ENCODE measurements at places on chromosomes 7 and 10. TPM values are rescaled to one million over a fixed set of nuclear protein-coding genes. Genes with fewer than 3 reads are reported as not detected.

GRCh38 chr7:121639705-121640104, 233.3 kb upstream of the PTPRZ1 start:
- no peak for DNase-seq

DNA sequence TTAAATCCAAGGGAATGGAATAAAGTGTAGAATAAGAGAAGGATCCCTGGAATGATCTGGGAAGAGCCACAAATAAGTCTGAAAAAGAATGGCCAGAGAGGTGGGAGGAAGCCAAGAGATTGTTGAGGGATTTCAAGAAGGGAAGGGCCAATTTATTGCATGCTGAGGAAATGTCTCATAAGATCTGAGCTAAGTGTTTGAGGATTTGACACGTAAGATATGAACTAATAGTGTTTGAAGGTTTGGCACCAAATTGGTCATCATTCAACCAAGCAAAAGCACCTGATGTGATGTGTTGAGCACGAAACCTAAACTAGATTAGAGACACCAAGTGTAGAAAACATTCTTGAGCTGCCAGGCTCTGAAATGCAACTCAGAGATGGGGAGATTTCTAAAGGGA, 97.9 kb downstream of the TSPAN12 start:
- DNase-seq, result no peak

DNA sequence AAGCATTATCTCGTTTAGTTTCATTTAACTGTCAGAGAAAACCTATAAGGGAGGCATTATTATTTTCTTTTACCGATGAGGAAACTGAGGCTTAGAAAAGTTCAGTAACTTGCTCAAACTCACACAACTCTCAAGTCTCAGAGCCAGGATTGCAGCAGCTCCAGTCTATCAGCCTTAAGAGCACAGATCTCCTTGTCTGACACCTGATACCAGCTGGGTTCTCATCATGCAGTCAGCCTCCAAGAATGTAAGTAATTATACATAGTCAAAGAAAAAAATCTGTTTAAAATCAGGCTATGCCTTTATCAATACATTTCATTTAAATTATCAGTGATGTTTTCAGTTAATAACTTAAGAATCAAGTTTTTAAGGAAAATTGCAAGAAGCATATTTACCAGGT, 236.6 kb upstream of the TCF7L2 start:
- DNase-seq, result peak; percentile 80

- DNase-seq, result no peak
Observed at GRCh38 chr10:132643709-132644526, 106.3 kb downstream of the INPP5A start.

DNA sequence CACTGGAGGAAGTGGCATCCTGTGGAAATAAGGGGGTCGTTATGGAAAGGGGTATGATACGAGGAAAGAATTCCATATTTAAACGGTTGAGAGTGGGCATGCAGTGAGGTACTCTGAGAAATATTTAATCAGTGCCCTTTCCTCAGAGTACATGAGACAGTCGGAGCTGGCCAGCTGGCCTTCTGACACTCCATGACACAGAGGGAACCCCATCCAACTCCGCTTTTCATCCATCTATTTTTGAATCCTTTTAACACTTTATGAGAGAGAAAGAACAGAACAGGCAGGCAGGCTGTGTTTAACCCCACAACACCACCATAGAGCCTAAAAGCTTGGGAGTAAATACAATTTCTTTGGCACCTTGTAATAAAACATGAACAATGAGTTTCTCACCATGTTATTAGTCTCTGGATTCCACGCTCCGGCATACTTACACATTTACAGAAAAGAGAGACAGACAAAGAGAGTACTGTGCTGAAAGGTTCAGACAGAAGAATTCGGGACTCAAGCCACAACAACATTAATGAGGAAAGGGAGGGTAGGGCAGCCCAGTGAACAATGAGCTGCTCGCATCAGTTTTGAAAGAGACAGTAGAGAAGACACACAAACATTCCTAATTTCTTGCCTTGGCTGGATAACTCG, 124.2 kb upstream of the PDLIM1 start:
- no peak for DNase-seq

- DNase-seq, result no peak
Observed at GRCh38 chr7:108351729-108352131, 104.5 kb downstream of the NRCAM start.

GRCh38 chr7:96996958-96997511, 8.3 kb upstream of the DLX6 start:
- DNase-seq, result no peak

- peak; percentile 13 for DNase-seq
Observed at GRCh38 chr7:26743205-26743604, 121.2 kb downstream of the SKAP2 start.

- no peak for DNase-seq
Observed at GRCh38 chr7:158759245-158759614, 54.6 kb upstream of the NCAPG2 start.

DNA sequence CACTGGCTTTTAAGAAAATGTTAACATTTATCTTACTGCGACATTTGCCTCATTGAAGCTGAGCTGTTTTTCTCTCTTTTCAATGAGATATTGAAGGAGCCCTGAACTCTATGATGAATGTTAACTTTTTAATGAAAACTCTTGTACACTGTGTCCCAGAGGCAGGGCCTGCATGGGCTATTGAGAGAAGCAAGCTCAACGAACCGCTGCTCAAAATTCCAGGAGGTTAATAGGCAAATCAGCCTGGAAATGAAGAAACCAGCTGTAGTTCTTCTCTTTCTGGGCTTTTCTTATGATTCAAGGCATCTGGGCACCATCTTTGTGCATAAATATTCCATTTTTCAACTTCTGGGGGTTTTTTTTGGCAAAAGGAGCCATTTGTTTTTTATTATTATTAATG, 168.4 kb upstream of the NPVF start:
- no peak for DNase-seq

GRCh38 chr10:106338486-106338885, 826.0 kb downstream of the SORCS1 start:
- peak; percentile 9 for DNase-seq

GRCh38 chr10:21347043-21347784, 178.3 kb downstream of the SKIDA1 start:
- DNase-seq, result no peak

DNA sequence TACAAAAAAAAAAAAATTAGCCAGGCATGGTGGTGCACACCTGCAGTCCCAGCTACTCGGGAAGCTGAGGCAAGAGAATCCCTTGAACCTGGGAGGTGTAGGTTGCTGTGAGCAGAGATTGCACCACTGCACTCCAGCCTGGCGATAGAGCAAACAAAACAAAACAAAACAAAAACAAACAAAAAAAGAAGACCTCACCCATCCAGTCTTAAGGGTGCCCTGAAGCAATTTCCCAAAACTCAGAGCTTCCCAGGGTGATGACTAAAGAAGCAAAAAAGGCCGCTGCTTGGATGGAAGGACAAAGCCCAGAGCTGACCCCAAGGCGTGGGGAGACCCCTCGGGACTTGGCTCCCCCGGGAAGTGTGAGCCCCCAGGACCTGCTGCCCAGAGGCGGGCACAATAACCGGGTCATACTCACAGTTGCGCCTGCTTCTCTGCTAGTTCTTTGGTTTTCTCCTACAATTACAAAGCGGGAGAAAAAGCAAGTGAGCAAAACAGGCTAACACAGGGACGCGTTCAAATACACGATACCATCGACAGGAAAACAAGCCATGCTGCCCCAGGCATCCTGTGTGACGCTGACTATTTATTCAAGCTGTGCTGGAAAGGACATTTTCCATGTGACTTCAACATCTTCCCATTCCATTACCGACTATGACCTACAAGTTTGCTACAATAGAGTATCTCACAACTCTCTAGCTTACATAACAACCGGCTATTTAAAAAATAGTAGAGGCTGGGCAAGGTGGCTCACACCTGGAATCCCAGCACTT, 29.9 kb downstream of the PAPOLB start:
- no peak for DNase-seq

DNA sequence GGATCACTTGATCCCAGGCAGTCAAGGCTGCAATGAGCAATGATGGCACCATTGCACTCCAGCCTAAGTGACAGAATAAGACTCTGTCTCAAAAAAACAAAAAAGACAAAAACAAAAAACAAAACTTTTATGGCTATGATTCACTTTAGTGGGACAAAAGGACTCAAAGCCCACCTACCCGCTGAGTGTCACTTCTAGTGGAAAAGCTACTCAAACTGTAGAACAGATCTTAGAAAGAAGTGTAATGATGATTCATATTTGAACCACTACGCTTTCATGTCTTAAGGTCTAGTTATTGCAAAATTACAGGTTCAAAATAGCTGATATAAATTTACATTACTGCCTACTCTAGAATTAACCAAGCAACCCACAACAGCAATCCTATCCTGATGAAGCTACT, 47.1 kb upstream of the OTUD1 start:
- no peak for DNase-seq

DNA sequence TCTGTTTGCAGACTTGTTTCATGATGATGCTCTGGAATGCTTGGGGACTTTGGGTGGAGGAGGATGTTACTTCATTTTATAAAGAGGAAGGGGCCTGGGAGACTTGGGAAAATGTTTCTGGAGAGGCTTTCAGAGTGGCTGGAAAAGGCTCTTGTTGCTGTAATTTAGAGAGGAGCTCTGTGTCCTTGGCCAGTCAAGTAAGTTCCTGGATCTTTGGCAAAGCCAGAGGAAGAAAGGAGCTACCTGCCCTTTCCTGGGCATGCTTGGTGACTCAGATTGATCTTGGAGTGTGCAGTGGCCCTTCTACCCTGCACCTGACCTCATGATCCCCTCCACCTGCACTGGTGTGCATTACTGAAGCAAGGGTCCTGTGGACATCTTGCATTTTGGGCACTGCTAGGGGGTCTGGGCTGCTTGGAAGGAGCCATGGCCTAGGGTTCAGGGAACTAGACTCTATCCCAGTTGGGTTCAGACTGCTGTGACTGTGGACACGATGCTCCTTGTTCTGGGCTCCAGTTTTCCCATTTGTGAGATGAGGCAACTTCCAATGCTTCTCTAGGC, 56.1 kb downstream of the ADCYAP1R1 start:
- no peak for DNase-seq

- no peak for DNase-seq
Observed at GRCh38 chr7:14960721-14961120, 58.2 kb upstream of the DGKB start.

- DNase-seq, result no peak
Observed at GRCh38 chr10:132335189-132336063, 3.4 kb downstream of the LRRC27 start.

DNA sequence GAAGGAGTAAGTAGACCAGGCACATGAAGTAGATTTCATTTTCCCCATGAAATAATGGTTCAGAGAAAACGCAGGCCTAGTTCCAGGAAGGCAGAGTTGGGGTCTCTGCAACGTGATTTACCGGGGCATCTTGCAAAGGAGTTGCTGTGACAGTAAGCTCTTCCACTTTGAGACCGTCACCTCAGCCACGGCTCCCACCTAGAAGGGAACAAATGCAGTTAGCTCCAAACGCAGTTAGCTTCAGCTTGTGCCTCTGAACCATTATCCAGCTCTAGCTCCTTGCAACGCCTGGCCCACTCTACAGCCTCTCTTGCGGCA, 7.0 kb upstream of the MYO1G start:
- no peak for DNase-seq

- DNase-seq, result no peak
Observed at GRCh38 chr10:11329062-11329673, 282.3 kb downstream of the USP6NL start.

- DNase-seq, result no peak
Observed at GRCh38 chr7:135359615-135360014, 126.0 kb downstream of the STRA8 start.

DNA sequence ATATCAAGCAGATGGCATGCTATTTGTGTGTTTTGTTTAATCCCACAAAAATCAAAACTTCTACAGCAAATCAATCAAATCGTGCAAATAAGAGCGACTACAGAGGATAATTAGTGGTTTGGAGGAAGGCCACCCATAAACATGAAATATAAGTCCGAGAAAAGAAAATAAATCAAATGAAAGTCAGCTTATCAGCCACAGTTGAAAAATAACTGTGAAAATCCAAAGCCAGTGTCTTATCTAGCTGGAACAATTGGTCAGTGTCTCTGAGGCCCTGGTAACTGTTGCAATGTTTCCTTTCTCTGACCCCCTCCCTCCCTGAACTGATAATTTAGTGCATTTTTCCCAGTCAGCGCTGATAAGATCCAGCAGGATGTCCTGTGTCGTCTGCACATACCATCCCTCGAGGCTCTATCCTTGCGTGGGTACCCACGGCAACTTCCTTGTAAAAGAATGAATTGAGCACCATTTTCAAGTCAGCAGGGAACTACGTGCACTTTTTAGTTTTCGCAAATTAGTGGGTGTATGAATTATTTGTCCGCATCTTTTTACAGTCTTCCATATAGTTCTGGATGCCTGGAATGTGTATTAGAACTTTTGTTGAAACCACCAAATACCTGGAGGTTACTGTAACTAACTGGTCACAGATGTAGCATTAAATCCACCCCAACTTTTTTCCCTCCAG, 10.8 kb upstream of the JCAD start:
- DNase-seq, result no peak

- DNase-seq, result no peak
Observed at GRCh38 chr7:66668677-66669076, 40.0 kb downstream of the KCTD7 start.

DNA sequence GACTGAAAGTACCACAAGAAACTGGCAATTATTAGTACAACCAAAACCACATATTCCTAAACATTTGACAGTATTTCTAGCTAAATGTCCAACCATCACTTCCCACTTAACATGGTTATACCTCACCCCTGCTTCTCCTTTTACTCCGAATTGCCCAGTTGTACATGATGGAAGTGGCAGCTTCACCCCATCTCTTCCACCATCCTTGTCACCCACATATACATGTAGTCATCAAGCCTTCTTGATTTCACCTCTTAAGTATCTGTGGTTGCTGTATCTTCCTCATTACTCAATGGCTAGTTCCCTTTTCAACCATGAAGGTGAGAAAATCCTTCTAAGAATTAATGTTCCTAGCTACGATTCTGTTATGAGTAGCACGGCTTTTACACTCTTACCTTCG, 388.2 kb downstream of the CALN1 start:
- DNase-seq, result no peak

GRCh38 chr10:43117777-43118583, 20.3 kb upstream of the CSGALNACT2 start:
- DNase-seq, result no peak

CPA2 gene
- not detected for total RNA-seq

BBIP1 gene
- 21.7 TPM for total RNA-seq

PTPN12 gene
- total RNA-seq, result 24.7 TPM

ITPRIP gene
- total RNA-seq, result 7.5 TPM

TAS2R4 gene
- 0.28 TPM for total RNA-seq

NPY4R2 gene
- 0.36 TPM for total RNA-seq

OTUD1 gene
- total RNA-seq, result 3.3 TPM

NAT16 gene
- not detected for total RNA-seq

IFT22 gene
- 34.1 TPM for total RNA-seq

CALML3 gene
- total RNA-seq, result not detected

SUGCT gene
- total RNA-seq, result 7.5 TPM

All from IMR-90 (cell line).